ENCODE measurements at places on chromosomes 1 and 21. TPM values are rescaled to one million over a fixed set of nuclear protein-coding genes. Genes with fewer than 3 reads are reported as not detected.

GRCh38 chr1:89065079-89065868 lies at the start of gene GBP1:
Gene GBP1 (minus strand): TSS chr1:89065208. CDS start chr1:89063234, 1,974 bp downstream.
- no peak for DNase-seq

- DNase-seq = no peak
These were observed 106.5 kb upstream of the GADD45A start for GRCh38 chr1:67578397-67579020.

- no peak for DNase-seq
These were observed 1.5 kb upstream of the HDGF start for GRCh38 chr1:156752843-156753482.

- DNase-seq = no peak
These were observed 2.2 kb downstream of the RNF19B start for GRCh38 chr1:32962248-32962896.

DNA sequence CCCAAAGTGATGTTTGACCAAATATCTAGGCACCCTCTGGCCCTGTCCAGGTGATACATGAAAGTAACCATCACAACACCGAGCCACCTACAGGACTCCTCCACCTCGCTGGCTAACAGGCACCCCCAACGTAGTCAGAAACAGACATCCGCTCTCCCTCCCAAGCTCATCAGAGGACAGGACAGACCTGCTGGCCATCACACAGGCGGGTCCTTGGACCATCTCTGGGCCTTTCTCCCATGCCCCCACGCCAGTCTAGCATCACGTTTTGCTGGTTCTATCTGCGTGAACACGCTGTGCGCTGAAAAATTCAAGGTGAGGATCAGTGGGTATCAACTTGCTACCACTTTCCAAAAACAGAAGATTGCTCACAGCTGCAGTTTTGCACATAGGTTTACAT lies 21.4 kb upstream of the ADARB1 start:
- no peak for DNase-seq

- no peak for DNase-seq
These were observed 38.8 kb downstream of the PLXNA2 start for GRCh38 chr1:208205216-208206013.

DNA sequence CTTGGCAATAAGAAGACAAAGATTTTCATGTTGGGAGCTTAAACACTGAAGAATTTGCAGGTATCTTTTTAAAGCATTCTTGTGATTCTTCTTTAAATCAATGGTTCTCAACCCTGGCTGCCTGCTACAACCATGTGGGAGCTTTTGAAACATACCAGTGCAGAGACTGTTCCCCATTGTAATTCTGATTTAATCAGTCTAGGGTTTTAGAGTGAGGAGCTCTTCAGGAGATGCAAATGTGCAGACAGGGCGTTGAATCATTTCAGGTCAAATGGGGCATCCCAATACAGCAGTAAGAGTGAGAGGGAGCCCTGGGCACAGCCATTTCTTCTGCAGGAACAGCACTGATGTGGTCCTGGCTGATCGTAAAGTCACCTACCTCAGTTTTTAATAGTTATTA lies 24.3 kb downstream of the KCNJ6 start:
- no peak for DNase-seq

GRCh38 chr21:21682172-21682571 lies 684.0 kb downstream of the NCAM2 start:
- no peak for DNase-seq

DNA sequence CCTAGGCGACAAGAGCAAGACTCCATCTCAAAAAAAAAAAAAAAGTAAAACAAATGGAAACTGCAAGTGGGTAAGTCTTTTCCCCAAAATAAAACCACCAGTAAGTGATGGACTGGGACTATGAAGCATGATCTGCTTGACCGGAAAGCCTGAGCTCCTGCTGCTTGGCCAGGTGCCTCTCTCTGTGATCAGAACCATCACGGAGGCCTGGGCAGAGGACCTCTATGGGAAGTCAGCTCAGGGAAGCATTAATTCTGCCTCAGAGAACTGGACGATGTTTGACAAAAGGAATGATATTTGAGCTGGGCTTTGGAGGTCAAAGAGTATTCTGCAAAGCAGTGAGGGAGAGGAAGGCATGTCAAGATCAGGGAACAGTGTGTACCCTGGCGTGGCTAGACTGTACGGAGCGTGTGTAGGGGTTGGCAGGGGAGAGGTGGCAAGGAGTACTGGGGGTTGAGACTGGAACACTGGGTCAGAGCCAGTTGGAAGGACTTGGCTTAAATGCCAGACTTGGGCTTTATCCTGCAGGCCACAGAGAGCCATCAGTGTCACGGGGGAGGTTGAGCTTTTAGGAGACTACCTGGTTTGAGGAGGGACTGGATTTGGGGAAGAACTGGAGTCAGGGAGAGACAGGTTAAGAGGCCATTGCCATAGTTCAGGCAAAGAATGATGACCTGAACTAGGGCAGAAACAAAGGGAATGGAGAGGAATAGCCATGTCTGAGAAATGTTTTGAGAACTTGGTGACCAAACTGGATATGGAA lies 16.4 kb downstream of the ATP1A2 start:
- no peak for DNase-seq

DNA sequence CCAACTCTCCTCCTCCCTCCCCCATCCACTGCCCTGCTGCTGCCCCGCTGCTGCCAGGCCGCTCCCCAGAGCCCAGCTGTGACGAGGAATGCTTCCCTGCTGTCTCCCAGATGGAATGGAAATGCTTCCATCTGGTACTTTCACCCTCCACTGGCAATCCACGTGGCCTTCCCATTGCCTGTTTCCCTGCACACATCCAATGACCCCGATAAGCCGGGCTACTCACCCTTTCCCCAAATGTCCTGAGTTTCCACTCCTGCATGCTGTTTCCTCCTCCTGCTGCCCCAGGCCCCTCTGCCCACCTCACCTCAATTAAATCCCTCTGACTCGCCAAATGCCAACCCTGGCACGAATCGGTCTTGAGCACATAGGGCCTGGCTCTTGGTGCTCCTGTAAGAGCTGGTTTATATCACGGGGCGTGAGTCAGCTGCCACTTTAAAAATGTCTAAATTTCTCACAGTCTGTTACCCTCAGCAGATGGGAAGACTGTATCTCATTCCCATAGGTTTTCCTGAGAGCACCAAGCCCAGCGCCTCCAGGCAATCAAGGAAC lies 36.4 kb downstream of the MRAP start:
- no peak for DNase-seq

DNA sequence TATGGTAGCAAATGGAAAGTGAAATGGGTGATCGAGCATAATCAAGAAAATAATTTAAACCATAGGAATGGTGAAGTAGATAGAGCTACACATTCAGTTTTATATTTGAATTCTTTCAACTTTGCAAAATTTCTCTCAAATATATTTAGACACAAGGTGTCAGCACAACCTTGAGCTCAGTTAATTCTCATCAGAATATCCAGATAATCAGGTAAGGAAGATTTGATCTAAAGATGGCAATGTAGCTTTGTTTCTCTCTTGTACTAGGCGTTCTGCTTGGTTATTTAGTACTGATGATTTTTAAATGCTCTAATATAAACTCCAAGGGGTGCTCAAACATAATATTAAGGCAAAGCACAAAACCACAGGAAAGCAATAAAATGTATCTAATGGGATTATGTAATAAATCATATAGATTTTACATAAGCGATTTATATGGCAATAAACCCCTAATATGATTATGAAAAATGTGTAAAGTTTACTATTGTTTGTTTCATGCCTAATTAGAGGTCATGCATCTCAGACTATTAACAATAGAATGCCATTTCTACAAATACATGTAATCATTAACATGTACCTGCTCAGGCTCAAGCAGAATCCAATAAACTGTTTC lies 32.4 kb upstream of the SERTAD4 start:
- no peak for DNase-seq

GRCh38 chr1:151006327-151007052 lies at the start of gene MINDY1:
Gene MINDY1 (minus strand): TSS chr1:151006902. CDS start chr1:151002617, 4,285 bp downstream.
- peak; percentile 88 for DNase-seq

- DNase-seq = no peak
These were observed 180.9 kb downstream of the TNR start for GRCh38 chr1:175562452-175562851.

- no peak for DNase-seq
These were observed 9.5 kb downstream of the SIPA1L2 start for GRCh38 chr1:232620356-232620969.

DNA sequence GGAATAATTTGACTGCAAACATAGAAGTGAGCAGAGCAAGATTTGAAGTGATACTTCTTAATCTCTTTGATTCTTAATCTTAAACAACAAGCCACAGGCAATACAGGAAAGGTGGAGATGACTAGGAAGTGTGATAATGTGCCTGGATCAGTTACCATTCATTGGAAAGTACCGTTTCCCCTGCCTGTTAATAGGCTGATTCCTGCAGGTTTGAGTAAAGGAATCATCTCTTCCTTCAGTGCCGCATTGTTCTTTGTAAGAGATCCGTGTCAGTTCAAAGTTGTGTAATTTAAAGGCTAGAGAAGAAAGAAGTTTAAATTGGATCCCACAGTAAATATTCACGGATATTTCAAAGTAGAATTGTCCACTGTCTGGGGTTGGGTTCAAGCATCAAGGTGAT lies 43.5 kb upstream of the BCL10 start:
- no peak for DNase-seq

MROH9 gene
- total RNA-seq = 0.24 TPM

ADAMTSL4 gene
- 99.6 TPM for total RNA-seq

GBP4 gene
- 5.5 TPM for total RNA-seq

BTBD8 gene
- total RNA-seq = 2.5 TPM

Measured in posterior vena cava (tissue), 2 donors.